ENCODE measurements at places on chromosomes 11 and 22. TPM values are rescaled to one million over a fixed set of nuclear protein-coding genes. Genes with fewer than 3 reads are reported as not detected.

Gene SNRPD3
- 43.4 TPM for total RNA-seq

Gene HBD
- not detected for total RNA-seq

Gene MUC6
- total RNA-seq = not detected

- no peaks in the 10 kb centered on the region for H3K27me3 ChIP-seq
- H3K27ac ChIP-seq = peak overlapping the region; percentile 92
- DNase-seq = no peak
- H3K36me3 ChIP-seq = no peaks in the 10 kb centered on the region
- no peak overlapping the region for H3K4me3 ChIP-seq
- peaks cover 20% of the 10 kb centered on the region for H3K4me1 ChIP-seq
Observed at GRCh38 chr22:40510631-40511364, 125.7 kb downstream of the MRTFA start.

- H3K27me3 ChIP-seq = no peaks in the 10 kb centered on the region
- peak overlapping the region; percentile 30 for H3K27ac ChIP-seq
- H3K36me3 ChIP-seq = no peaks in the 10 kb centered on the region
- peaks cover 3% of the 10 kb centered on the region for H3K4me1 ChIP-seq
- no peak overlapping the region for H3K4me3 ChIP-seq
- DNase-seq = no peak
Observed at GRCh38 chr22:18056807-18057474, 20.8 kb upstream of the PEX26 start.

DNA sequence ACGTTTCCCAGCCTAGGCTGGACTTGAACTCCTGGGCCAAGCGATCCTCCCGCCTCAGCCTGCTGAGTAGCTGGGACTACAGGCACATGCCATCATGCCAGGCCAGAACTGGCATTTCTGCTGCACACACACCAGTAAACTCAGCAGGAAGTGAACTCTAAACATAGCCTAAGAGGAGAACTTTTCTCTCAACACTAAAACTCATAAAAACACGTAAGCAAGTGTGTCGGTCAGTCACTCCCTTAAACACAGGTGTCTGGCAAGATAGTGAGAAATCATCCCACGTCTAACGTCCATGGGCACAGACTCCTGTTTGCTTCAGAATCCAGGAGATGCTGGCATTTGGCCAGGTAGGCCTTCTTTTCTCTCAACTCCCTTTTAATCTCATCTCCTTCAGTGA is 104.8 kb downstream of the RPL27A start:
- no peaks in the 10 kb centered on the region for H3K27me3 ChIP-seq
- H3K27ac ChIP-seq = no peak overlapping the region
- no peak overlapping the region for H3K4me3 ChIP-seq
- DNase-seq = no peak

- no peak overlapping the region for H3K4me3 ChIP-seq
- H3K36me3 ChIP-seq = no peaks in the 10 kb centered on the region
- H3K4me1 ChIP-seq = no peaks in the 10 kb centered on the region
- H3K27me3 ChIP-seq = no peaks in the 10 kb centered on the region
- DNase-seq = no peak
Observed at GRCh38 chr11:12064136-12064953, 46.0 kb upstream of the MICAL2 start.

DNA sequence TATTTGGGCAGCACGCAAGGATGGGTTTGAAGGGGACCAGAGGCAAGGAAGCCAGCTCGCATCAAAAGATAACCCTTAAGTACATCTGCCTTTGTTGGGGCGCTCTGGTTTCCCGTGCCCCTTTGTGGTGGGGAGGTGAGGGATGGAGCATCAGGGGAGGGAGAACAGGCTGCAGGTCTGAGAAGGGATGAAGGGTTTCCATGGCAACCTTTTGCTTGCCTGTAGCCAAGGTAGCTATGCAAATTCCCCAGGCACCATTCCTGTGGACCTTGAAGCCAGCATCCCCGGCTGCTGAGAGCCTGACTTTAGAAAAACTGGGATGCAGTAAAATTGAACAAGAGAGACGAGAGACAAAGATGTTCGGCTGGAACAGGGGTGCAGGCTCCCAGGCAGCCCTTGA is 75.7 kb downstream of the SEZ6L start:
- H3K27me3 ChIP-seq = peaks cover 2% of the 10 kb centered on the region
- DNase-seq = no peak
- no peaks in the 10 kb centered on the region for H3K36me3 ChIP-seq
- H3K4me3 ChIP-seq = no peak overlapping the region
- no peaks in the 10 kb centered on the region for H3K4me1 ChIP-seq

DNA sequence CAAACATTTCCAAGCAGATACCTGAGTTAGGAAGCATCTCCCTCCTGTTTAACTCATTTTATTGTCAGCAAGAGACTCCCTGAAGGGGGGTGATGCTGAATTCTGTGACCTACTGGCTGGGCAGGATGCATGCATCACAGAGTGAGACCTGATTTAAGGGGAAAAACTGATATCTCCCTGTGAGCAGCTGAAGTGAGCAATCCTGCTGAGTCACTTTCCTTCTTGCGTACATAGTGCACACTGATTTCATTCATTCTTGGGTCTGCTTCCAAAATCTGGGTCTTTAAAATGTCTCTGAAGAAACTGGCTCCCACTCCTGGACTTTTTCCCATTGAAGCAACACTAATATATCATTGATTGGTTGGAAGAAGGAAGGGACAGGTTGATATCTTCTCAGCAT is 23.3 kb downstream of the P4HA3 start:
- H3K4me3 ChIP-seq = no peak overlapping the region
- no peak overlapping the region for H3K27ac ChIP-seq
- H3K36me3 ChIP-seq = no peaks in the 10 kb centered on the region
- H3K4me1 ChIP-seq = no peaks in the 10 kb centered on the region

- H3K27ac ChIP-seq = no peak overlapping the region
- no peak overlapping the region for H3K4me3 ChIP-seq
- H3K36me3 ChIP-seq = no peaks in the 10 kb centered on the region
- peak; percentile 35 for DNase-seq
- H3K4me1 ChIP-seq = no peaks in the 10 kb centered on the region
Observed at GRCh38 chr11:77093987-77094840, 8.4 kb upstream of the OMP start.
